ENCODE measurements at places on chromosomes 12 and 14. TPM values are rescaled to one million over a fixed set of nuclear protein-coding genes. Genes with fewer than 3 reads are reported as not detected.

- no peak for DNase-seq
Observed at GRCh38 chr14:60178820-60179219, 13.6 kb upstream of the DHRS7 start.

- DNase-seq: no peak
Observed at GRCh38 chr12:44431647-44432343, 444.3 kb downstream of the NELL2 start.

- DNase-seq: no peak
Observed at GRCh38 chr12:122533856-122534255, 6.8 kb downstream of the KNTC1 start.

CNTN1 gene
- total RNA-seq: not detected

DNA sequence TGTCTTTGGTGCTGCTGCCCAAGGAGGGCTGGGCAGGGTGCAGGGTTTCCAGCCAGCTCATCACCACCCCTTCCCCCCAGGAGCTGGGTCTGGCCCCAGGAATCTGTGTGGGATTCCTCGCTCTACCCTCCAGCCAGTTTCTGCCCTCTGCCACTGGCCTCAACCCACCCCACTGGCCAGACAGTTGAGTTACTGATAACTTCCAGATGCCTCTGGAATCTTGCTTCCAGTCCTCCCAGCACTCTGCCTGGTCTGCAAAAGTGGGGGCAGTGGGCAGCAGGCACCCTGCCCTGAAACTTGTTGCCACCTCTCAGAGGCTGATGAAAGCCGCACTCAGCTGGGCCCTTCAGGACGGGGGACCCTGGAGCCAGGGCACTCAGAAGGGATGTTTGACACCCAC, 20.1 kb upstream of the TBX3 start:
- DNase-seq: no peak

SSPN gene
- not detected for total RNA-seq

C12orf60 gene
- total RNA-seq: 1.4 TPM

NANOG gene
- not detected for total RNA-seq

NFYB gene
- total RNA-seq: 29.9 TPM

GRCh38 chr12:15272376-15272775, 49.9 kb upstream of the PTPRO start:
- no peak for DNase-seq

DNA sequence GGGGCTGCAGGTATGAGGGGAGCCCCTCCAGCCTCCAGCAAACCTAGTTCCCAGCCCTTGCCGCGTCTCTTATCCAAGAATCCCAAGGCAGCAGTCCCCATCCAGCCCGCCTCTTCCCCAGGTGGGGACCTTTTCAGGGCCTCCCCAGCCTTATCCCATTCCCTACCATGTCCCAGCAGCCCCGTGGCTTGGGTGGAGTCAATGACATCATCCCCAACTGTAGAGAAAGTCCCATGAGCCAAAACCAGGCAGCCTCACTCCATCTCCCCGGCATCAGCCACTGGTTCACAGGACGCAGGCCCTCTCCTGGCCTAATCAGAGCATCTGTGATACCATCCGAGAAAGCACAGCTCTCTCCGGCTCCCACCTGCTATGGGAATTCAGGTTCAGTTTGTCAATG, 131.0 kb downstream of the NCOR2 start:
- no peak for DNase-seq

GRCh38 chr12:94618995-94619695, 31.2 kb downstream of the TMCC3 start:
- no peak for DNase-seq

RAD9B gene
- 1.1 TPM for total RNA-seq

AKAP6 gene
- 4.4 TPM for total RNA-seq

MIP gene
- total RNA-seq: not detected

DNA sequence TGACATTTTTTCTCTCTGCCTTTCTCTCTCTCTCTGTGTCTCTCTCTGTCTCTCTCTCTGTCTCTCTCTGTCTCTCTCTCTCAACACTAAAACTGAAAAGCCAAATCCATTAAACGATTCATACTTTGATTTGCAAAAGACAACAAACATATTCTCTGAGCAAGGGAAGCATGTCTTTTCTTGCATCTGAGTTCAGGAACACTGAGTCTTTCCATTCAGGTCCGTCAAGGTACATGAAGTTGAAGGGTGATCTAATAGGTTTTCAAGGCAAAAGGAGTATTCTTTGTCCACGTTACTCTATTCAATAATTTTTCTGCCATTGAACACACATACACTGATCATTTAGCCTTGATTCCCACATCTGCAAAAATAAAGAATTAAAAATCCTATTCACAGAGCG, 900.9 kb downstream of the BCL11B start:
- no peak for DNase-seq

GRCh38 chr12:69059465-69060457, 126.8 kb upstream of the CPM start:
- no peak for DNase-seq

GRCh38 chr12:63302941-63303536, 152.0 kb upstream of the AVPR1A start:
- DNase-seq: no peak

DNA sequence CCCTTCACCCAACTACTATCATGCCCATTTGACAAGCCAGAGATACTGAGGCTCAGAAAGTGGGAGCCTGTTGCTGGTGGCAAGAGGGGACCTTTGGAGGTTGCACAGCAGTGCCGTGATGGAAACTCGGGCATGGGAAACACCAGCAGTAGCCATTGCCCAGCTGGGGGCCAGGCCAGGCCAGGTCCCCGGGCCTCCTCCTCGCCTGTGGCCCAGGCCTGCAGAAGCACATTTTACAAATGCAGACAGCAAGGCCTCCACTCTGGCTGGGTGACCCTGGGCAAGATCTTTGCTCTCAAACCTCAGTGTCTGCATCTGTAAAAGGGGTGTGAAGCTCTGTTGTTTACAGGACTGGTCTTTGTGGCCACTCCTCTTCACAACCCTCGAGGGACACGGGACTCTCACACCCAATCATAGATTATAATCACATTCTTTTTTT, 4.5 kb upstream of the SH2B3 start:
- DNase-seq: no peak

- DNase-seq: no peak
Observed at GRCh38 chr14:93031505-93032315, 84.0 kb downstream of the ITPK1 start.

GRCh38 chr12:114820796-114821195, 136.8 kb upstream of the TBX3 start:
- no peak for DNase-seq

Data from CD4-positive, alpha-beta memory T cell (primary cell).